ENCODE measurements at places on chromosomes 5 and 9.

DNA sequence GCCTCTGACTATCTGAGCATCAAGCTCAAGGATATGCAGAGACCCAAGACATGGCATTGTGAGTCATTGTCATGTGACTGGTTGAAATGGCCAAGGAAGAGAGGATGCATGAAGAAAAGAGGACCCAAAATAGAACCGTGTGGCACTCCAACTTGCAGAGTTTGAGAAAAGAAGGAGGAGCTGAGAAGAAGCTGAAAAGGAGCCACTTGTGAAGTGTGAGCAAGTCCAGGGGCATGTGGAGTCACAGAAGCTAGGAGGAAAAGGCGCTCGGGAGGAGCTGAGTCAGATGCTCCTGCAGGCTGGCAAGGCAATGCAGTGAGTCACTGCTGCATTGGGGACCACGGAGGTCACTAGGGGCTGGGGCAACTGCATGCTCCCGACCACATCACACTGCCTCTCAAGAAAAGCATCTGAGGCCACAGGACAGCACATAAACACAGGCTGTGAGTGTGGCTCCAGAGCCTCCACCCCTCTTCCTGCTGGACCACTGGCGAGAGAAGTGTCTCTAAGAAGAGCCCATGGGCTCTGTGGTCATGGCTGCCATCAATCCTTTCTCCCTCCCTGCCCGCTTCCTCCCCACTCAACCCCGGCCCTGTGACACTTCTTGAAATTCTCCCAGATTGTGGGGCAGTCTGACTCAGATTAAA lies 197.6 kb downstream of the DRD1 start:
- no peak for DNase-seq

DNA sequence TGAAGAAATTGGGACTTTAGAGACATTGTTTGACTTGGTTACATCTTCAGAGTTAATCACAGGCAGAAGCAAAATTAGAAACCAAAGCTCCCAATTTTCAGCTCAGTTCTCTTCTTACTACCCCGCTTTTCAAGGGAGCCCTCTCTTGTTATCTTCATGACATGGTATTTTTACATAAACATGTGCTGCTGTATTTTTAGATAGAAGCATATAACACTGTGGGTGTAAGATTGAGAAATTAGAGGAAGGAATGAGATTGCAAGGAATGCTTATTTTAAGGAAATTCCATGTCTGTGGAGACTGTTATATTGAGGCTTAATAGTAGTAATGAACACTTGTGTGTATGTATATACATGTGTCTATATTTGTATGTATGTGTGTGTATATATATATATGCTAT lies 401.6 kb downstream of the TMEM232 start:
- DNase-seq, result no peak

GRCh38 chr5:96818125-96818788 lies 10.5 kb upstream of the ERAP1 start:
- no peak for DNase-seq

- DNase-seq, result no peak
Measured at GRCh38 chr5:50553560-50553984, 112.5 kb upstream of the EMB start.

GRCh38 chr5:173707392-173707791 lies 90.9 kb upstream of the BOD1 start:
- DNase-seq, result peak; percentile 70

GRCh38 chr9:17627641-17628040 lies 48.8 kb downstream of the SH3GL2 start:
- no peak for DNase-seq

DNA sequence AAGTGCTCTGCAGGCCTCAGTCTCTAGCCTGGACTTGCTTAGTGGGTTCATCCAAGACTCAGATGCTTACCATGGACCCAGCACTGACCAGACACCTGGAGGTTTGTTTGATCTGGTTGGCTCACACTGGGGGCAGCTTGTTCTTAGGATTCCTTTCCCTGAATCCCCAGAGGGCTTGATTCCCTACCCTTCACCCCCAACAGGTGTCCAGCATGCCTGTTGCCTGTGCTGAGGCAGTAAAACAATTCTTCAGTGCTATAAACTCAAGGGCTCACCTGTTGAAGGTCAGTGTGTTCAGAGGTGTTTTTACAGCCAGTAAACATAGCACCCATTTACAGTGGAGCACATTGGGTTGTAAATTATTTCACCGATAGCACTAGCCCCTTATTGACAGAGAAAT lies 123.8 kb upstream of the KLF4 start:
- DNase-seq, result no peak

DNA sequence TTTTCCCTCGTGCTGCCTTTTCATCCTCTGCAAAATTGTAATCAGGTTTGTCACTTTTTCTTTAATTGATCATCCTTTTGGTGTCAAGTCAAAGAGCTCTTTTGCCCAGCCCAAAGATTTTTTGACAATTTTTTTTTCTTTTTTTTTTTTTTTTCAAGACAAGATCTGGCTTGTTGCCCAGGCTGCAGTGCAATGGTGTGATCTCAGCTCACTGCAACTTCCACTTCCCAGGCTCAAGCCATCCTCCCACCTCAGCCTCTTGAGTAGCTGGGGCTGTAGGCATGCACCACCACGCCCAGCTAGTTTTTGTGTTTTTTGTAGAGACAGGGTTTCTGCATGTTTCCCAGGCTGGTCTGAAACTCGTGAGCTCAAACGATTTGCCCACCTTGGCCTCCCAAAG lies 36.7 kb downstream of the CDK7 start:
- DNase-seq, result no peak

DNA sequence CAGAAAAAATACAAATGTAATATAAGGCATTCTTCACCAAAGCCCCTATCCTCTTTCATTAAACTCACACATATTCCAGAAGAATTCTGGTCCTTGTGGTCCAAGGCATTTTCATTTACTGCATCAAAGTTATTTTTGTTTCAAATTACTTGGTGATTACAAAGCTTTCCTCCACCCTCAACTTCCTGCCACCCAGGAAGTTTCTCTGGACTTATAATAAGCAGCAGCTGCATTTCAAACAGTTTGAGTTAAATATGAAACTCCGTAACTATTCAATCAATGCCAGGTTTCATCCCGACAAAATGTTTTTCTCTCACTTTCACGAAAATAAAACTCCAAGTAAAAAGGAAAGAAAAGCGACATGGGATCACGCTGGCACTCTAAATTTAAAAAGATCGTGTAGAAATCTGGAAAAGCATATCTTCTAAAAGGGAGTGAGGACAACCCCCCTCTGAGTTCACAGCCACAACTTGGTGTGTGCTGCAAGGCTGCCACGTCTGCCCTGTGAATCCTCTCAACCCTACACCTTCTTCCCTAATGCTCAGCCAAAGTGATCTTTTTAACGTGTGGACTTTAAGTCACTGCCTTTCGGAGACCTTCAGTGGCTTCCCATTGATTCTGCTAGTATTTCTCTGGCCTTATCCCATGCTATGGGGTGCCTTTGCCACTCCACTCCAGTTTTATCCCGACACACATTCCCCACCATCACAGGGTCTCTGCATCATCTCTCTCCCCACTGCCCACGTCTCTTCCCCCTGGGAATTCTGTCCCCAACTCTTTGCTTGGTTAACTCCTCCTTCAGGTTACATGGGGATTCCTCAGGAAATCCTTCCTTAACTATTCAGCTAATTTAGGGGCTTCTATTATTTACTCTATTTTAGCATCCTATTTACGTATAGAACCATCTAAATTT lies 91.1 kb upstream of the CER1 start:
- no peak for DNase-seq

GRCh38 chr9:73565026-73565425 lies 413.4 kb downstream of the ANXA1 start:
- DNase-seq, result no peak

- no peak for DNase-seq
Measured at GRCh38 chr5:178298283-178298807, 65.7 kb upstream of the PHYKPL start.

GRCh38 chr9:128765499-128765898 lies 6.2 kb downstream of the ZER1 start:
- no peak for DNase-seq

DNA sequence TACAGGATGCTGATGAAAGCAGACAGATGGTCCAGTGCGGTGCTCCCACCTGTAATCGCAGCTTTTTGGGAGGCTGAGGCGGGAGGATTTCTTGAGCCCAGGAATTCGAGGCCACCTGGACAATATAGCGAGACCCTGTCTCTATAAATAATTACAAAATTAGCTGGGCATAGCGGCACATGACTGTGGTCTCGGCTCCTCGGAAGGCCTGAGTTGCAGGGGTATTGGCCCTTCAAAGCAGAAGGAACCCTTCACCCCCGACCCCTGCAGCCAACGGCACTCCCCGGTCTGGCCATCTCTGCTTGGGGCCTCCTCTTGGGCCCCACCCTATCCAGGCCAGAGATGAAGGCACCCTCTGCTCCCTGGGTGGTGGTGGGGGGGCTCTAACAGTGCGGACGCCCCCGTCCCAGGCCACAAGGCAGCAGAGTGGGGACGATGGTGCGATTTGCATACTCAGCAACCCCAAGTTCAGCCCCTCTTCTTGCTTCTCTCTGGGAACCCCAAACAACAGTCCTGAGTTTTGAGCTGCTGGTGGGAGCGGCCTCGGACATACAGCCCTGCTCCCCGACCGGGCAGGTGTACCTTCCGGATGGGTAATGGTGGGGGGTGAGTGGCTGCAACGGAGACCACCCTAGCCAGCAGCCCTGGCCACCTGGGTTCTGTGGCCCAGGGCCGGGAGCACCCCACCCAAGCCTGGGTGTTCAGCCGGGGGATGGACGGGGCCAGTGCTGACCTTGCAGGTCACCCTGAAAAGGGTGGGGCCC lies 50.7 kb downstream of the NACC2 start:
- DNase-seq, result no peak

DNA sequence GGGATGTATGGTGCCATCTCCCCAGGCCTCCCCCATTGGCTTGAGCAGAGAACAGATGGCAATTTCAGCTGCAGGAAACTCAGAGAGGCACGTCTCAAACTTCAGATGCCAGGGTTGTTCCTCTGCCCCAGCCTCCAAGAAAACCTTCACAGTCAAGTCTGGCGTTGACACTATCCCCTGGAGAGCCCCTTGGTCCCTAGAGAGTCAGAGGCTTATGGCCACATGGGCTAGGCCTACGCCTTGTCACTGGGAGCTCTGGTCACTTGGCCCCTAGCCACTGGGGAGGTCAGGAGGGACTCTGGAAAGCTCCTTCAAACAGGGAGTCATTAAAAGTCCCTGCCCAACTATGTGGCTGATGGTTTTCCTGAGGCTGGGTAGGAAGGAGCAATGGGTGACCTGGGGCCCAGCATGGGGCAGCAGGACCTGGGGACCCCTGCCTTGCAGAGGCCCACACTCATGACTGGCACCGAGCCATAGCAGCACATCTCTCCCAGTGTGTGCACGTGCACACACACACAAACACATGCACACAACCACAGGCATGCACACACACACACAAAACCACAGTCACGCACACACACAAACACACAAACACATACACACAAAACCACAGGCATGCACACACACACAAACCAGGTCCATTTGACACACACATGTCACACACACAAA lies 144.2 kb downstream of the GADD45G start:
- peak; percentile 21 for DNase-seq

DNA sequence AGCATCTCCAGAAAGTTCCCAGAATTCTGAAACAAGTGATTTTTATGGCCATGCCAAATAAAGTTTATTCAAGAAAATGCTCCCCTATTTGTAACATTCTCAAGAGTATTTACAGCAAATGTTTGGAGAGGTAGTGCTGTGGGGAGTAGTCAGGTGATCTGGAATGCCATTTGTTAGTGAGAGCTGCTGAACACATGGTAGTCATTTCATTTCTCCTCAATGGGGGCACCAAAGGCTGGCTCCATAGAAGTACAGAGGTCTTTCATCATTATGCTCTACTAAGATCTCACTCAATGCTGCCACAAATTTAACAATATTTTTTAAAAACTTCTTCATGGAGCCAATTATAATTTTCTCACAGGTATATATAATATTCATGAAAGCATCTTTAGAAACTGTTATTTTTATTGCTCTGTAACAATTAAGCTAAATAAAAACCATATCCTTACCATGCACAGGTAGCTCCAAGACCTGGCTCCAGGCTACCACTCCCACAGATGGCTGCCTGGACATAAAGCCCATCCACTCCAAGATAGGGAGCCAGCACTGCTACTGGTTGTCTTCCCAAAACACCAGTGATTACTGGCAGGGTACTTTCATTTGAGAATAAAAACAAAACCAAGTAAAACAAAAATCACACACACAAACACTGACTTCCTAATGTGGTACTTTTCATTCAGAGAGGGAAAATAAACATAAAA lies 200.8 kb downstream of the PLK2 start:
- DNase-seq, result no peak

DNA sequence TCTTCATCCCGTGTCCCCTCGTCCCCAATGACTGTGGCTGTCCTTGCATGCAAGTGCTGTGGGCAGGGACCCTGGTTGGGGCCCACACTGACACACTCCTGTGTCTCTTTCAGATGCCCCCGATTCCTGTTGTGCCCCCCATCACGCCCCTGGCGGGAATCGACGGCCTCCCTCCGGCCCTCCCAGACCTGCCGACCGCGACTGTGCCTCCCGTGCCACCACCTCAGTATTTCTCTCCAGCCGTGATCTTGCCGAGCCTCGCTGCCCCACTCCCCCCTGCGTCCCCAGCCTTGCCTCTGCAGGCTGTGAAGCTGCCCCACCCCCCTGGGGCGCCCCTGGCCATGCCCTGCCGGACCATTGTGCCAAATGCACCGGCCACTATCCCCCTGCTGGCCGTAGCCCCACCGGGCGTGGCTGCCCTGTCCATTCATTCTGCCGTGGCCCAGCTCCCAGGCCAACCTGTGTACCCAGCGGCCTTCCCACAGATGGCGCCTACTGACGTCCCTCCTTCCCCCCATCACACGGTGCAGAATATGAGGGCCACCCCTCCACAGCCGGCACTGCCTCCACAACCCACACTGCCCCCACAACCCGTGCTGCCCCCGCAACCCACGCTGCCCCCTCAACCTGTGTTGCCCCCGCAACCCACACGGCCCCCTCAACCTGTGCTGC lies 75.0 kb downstream of the WNK2 start:
- DNase-seq, result no peak

DNA sequence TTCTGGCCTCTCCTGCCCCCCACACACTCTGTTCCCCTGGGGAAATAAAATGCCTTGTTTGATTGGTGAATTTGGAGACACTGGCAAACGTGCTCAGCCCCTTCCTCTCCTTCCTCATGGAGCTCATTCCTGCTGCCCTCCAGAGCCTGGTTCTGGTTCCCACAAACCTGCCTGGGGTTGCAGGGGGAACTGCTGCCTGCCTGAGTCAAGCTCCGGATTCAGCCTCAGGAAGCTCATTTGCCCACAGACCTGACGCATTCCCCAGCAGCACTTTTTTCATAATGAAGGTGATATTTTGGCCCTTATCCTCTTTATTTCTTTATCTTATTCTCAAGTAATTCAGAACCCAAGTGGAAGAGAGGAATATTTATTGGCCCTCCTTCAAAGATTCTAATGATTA lies 140.5 kb downstream of the TTLL11 start:
- DNase-seq, result no peak

GRCh38 chr9:23554686-23555085 lies 271.4 kb downstream of the ELAVL2 start:
- DNase-seq, result no peak

- DNase-seq, result no peak
Measured at GRCh38 chr9:32419921-32420320, 35.5 kb downstream of the ACO1 start.

GRCh38 chr9:129868872-129869486 lies 33.7 kb downstream of the USP20 start:
- DNase-seq, result no peak

Measured in GM12865 (cell line).